ENCODE measurements at places on chromosomes 6 and 20. TPM values are rescaled to one million over a fixed set of nuclear protein-coding genes. Genes with fewer than 3 reads are reported as not detected.

- DNase-seq: no peak
Measured at GRCh38 chr6:138526822-138527235, 27.5 kb upstream of the NHSL1 start.

DNA sequence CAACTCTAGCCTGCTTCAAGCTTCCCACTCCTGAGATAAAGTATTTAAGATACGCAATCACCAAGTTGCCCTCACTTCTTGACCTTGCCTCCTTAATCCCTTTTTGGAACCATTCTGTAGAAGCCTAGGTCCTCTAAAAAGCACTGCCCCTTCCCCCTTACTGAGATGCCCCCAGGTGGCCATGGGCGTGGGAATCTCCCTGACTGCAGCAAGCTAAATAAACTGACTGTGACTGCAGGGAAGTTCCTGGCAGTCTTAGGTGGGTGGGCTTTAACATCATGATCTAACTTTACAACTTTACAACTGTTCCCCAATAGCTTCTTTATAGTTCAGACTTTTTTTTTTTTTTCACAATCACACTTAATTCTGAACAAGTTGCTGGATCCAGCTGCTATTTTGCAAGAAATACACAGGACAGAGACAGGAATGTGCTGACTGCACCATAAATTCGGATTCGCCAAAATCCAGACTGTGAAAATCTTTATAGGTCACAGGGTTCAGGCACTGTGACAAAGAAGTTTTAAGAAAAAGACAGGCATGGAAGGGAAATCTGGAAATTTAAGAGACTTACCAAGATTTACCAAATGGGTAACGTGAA is 344.2 kb upstream of the SULF2 start:
- DNase-seq: no peak

DNA sequence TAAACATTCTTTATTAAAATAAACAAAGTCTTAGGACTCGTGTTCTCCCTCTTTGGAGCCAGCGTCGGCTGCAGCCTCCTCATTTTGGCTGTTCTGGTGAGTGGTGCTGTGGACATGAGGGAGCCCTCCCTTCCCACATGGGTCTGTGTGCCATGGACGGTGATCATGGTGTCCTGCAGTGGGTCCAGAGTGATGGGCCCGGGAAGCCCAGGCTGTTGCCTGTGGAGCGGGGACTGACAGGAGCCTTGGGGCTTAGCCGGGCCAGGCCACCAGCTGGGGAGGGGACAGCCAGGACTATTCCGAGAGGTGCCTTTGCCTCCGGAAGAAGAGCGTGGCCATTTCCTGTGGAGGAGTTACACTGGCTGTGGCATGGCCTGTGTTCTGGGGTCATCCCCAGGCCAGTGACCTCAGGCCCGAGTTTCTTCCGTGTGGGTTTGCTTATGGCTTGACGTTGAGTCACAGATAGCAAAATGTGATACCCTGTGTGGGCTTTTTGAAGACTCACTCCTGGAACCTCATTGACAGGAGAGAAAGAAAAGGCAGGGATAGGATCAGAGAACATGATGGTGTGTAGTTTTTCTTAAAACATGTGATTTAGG is 153.4 kb downstream of the DTNBP1 start:
- no peak for DNase-seq

DNA sequence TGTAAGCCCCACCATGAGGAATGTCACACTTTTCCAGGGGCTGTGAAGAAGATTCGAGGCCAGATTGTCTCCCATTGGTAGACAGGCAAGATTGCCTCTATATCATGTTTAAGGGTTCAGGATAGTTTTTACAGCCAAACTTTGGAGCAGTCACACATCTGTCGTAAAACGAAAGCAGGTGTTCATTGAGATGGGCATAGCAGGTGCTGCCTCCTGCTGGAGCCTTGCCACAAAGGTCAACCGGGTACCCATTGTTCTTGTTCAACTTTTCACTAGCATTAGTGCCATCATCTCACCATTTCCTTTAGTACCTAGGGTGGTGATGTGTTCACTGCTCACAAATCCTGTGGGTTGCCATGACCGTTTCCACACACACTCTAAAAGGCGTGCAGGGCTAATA is 198.3 kb downstream of the HTR1B start:
- DNase-seq: no peak

DNA sequence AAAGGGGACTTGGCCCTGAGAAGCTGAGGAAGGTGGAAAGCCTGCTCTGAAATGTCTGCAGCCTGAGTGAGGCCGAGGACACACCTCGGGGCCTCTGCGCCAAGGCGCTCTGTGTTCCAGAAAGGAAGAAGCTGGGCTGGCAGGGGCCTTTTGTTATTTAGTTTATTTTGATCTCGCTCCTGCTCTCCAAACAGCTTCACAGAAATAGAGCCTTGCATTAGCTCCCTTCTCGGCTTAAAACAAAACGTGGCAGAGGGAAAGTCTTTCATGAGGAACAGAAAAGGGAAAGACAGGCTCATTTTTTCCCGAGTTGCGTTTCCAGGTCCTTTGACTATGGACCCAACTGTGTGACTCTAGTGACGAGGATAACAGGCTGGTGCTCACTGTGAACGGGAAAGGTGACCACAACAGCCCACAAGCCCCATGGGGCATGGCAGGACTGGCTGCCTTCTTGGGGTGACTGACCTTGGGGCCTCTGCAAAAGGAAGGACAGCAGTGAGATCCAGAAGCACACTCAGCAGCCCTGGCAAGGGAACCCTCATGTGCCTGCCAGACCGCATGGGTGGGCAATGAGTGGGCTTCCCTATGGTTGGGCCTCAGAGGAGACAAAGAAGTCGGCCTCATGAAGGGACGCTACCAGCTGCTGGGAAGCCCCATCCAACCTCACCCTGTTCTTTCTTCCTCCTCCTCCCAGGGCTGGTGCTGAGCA is 18.7 kb downstream of the LEMD2 start:
- no peak for DNase-seq

DNA sequence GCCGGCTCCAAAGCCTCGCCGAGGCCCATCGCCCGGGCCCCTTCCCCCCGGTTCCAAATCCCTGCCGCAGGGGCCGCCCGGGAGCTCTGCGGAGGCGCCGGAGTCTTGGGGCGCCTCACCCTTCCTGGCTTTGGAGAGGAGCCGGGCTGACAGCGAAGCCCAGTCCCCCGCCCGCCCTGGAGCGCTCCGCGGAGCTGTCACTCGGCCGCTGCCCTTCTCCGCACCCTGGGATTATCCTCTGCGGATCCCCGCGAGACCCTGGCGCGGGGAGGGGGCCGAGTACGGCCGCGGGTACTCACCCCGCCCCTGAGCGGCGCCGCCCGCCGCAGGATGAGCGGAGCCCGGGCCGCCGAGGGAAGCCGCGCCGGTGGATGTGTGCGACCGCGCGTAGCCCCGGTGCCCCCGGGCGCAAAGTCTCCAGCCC is 343 bp downstream of the SNAP91 start:
- DNase-seq: no peak

GRCh38 chr20:21575981-21576740 is 62.3 kb upstream of the NKX2-2 start:
- no peak for DNase-seq

- no peak for DNase-seq
Measured at GRCh38 chr6:46220352-46221221, 49.8 kb upstream of the ENPP5 start.

- no peak for DNase-seq
Measured at GRCh38 chr20:23659989-23660837, 22.5 kb upstream of the CST3 start.

DNA sequence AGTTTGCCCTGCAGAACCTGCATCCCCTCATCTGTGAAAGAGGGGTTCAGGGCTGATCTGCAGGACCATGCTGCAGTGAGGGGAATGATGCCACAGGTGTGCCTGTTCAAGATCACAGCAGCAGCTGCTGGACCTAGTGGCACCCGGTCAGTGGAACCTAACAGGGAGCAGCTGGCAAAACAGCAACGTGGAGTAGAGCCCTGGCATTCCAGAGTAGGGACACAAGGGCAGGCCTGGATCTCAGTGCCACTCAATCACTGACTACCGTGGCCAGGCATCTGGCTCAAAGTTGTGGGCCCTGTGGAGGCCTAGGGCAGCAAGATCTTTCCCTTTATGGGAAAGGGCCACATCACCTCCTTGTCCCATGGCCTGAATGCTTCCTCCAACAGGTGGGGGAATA is 62.2 kb downstream of the INSM1 start:
- DNase-seq: no peak

GRCh38 chr20:57526087-57526884 is 1.3 kb upstream of the CTCFL start:
- no peak for DNase-seq

DNA sequence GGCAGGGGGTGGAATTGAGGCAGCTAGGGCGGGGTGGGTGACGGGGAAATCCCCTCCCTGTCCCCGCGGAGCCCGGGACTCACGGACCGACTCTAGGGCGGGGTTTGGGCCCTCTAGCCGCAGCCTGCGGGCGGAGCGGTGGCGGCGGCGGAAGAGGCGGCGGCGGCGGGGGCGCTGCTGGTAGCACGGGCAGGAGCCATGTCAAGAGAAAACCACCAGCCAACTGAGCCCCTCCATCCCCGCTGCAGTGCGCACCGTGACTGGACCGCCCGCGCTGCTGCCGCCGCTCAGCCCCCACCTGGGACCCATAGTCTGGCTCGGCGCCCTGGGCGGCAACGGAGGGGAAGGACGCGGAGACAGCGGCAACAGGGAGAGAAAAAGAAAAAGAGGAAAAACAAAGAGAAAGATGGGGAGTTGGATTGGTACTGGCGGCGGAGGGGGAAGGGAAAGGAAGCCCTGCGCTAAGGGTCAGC is 1.2 kb upstream of the C6orf62 start:
- peak; percentile 39 for DNase-seq

GRCh38 chr20:1320016-1320415 is 8.9 kb downstream of the SDCBP2 start:
- DNase-seq: no peak

DNA sequence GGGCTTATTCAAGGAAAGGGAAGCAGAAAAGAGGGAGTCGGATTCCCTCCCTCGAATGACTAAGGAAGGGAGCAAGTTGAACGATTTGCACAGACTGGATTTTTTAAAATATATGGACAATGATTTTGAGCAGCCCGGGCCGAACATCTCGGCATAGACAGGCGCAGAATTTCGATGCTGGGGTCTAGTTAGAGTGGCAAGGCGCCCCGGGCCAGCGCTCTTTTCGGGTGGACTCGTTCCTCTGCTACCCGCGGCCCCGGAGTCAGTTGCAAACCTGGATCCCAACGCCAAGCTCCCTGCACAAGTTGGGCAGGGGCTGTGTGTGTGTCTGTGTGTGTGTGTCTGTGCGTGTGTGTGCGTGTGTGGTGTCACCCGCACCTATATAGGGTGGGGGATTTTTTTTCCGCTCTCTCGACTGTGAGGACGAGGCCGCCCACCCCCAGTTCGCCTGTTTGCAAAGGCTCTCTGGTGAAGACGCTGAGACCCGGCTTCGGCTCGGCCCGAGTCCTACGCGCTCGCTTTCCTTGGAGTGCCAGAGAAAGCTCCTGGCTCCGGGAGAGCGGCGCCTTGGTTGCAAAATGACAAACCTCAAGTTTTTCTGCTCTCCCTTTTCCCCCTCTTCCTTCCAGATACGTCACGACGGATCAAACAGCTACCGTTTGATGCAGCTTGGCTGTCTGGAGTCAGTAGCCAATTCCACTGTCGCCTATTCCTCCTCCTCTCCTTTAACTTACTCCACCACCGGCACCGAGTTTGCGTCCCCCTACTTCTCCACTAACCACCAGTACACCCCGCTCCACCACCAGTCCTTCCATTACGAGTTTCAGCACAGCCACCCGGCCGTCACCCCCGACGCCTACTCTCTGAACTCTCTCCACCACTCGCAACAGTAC is 1.4 kb downstream of the TFAP2D start:
- DNase-seq: no peak

DNA sequence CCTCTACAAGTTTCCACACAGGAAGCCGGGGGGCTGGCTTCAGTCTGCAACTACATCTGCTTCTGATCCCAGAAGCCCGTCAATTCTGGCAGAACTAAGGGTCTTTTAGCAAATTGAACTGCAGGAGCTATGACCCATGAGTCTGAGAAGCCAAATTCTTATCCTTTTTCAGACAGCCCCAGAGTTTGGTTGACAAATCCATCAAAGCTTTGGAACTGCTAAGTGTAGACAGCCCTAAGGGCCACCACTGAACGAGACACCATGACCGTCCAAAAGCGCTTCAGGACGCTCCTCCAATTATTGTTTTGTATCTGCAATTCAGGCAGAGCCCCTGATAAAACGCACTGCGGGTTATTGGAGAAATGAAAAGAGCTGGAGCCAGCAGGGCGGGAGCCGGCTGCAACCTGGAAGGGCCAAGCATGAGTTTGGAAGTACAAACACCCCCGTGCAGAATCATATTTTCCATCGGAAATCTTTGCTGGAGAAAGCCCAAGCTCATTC is 67.1 kb downstream of the GNAS-AS1 start:
- DNase-seq: no peak

DNA sequence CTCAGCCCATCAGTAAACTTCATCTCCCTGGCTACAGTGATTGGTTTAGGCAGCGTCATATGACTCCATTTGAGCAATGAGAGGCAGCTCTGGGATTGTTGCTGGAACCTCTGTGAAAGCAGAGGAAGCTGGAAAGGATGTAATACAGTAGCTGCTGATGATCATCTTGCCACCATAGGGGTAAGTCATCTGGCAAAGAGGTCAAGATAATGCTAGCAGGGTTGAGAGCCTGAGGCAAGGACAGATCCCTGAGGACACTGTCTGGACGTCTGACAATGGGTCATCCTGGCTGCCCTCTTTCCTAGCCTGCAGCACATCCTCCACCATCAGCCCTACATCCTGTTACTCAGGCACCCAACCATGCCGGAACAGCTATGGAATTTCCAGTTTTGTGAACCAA is 25.5 kb upstream of the FKBP1A start:
- no peak for DNase-seq

- DNase-seq: no peak
Measured at GRCh38 chr20:44837946-44838345, 27.6 kb upstream of the RIMS4 start.

DNA sequence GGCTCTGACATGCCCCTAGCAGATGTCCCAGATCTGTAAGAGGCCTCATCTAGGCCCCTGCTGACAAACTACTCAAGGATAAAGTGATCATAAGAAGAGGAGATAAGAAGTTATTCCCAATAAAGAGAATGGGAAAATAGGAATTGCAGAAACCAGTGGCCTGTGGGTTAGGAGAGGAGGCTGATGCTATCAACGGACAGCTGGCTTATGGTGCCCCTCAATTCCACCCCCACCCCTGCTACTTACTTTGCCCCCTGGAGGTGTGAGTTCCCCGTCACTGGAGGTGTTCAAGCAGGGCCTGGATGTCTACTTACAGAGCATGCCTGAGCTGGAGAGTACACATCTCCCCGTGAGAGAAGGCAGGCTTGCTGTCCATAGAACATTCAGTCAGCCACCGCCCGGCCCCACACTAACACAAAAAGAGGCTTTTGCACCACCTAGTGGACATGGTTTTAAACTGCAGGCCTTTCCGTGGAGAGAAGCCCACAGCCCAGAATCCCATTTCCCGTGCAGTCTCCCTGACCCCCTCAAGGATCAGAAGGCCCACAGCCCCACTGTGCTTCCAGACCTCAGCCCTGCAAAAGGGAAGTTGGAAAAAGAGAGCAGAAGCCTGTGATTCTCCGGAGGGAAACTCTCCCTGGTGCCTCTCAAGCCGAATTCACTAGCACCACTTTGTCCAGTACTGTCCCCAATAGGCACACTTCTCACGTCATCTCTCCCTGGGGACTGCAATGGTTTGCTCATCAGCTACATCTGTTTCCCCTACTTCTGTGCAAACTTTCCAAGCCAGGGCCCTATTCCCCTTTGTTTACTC is 23.8 kb upstream of the BNIP5 start:
- peak; percentile 77 for DNase-seq

HCRTR2 gene
- total RNA-seq: not detected

WFDC12 gene
- not detected for total RNA-seq

ADGRF1 gene
- total RNA-seq: not detected

OR2J3 gene
- not detected for total RNA-seq

CCN6 gene
- not detected for total RNA-seq

NEDD9 gene
- 79.2 TPM for total RNA-seq

GCM1 gene
- total RNA-seq: 0.32 TPM

CDSN gene
- not detected for total RNA-seq

PTGIS gene
- total RNA-seq: 41.7 TPM

DEFB132 gene
- total RNA-seq: 0.33 TPM

HTR1B gene
- total RNA-seq: 0.15 TPM
